ENCODE measurements at places on chromosomes 3 and 15.
A peak's percentile ranks its signal among the peaks of the same experiment; 100 is the strongest.

DNA sequence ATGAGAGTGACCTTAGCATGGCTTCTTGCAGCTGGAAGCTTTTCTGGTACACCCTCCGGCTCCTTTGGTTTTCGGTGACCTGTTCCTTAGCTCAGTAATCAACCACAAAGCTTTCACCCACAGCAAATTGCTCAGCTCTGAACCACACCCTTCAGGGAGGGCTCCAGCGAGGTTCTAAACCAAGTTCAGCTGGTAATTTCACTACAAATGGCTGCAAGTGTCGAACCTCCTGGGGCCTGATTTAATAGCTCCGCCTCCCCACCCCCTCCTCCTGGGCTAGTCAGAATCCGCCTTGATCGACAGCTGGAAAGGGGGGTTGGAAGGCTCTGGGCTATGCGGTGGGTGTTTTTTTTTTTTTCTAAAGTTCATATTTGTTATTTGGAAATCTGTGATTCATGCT, 150.9 kb upstream of the MCTP2 start:
- no peak for DNase-seq

- no peak for DNase-seq
Observed at GRCh38 chr3:147713234-147714133, 304.3 kb downstream of the ZIC1 start.

DNA sequence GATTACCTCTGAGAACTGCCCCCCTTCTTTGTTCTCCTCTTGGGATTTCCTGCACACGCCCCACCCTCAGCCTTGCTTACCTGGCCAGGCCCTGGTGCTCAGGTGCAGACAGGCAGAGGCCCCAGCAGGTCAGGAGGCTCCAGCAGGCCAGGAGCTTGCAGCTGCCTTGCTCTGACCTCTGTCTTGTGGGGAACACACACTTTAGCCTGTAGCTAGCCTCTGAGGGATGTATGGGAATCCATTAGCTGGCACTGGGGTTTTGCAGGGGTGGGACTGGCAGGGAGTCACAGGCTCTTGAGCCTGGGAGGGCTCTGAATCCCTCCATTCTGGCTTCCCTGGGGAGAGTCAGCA, 2.7 kb downstream of the SMAD6 start:
- DNase-seq: no peak

- no peak for DNase-seq
Observed at GRCh38 chr3:145058483-145058882, 1086.9 kb downstream of the DIPK2A start.

GRCh38 chr3:126960604-126960995, 22.3 kb upstream of the PLXNA1 start:
- DNase-seq: peak; percentile 44

DNA sequence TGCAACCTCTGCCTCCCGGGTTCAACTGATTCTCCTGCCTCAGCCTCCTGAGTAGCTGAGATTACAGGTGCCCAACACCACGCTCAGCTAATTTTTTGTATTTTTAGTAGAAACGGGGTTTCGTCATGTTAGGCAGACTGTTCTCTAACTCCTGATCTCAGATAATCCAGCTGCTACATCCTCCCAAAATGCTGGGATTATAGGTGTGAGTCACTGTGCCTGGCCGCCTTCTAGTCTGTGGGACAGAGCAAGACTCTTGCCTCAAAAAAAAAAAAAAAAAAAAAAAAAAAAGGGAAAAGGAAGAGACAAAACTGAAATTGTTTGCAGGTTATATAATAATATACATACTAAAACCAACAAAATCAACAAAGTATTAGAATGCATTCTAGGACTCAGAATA, 215.2 kb downstream of the PCCB start:
- DNase-seq: no peak

- DNase-seq: no peak
Observed at GRCh38 chr3:192022412-192022811, 561.4 kb downstream of the PYDC2 start.
